Hindlimb muscle (tissue), 1 donor: ENCODE measurements at places on chromosomes 6 and 20.
A peak's percentile ranks its signal among the peaks of the same experiment; 100 is the strongest.

DNA sequence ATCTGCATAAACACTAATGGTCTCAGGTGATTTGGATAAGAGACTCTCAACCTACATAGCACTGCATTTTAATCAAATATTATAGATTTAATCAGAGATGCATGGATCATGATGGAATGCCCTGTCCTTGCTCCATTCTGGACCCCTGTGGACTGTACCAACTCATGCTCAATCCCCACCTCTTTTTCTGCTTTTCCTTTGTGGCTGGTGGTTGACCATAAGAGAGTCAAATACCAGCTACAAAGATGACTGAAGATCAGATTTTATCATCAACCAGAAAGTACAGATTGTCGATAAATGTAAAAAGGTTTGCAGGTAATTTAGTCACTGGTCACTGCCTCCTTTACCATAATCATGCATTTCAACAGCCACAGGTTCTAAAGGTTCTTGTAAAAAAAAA is 116.2 kb downstream of the ME1 start:
- no peak for DNase-seq

- no peak for DNase-seq
Observed at GRCh38 chr6:141552031-141552430, 580.7 kb upstream of the GJE1 start.

- DNase-seq = no peak
Observed at GRCh38 chr6:548517-548916, 108.4 kb downstream of the HUS1B start.

DNA sequence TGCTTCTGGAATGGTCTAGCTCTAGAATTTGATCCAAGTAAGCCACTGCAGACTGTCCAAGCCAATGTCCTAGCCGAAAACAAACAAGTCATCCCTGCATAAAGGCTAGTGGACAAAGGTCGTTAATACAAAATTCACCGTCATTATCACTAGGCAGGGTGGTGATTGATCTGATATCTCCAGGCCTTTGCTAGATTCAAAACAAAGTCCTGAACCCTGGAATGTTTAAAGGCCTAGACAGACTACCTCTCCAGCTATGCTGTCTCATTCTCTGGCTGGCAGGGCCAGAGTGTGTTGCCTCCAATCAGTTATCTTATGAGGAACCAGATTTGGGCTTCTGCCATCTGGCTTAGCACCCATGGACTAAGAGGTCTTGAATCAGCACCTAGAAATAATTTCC is 38.3 kb downstream of the MAP7 start:
- no peak for DNase-seq

DNA sequence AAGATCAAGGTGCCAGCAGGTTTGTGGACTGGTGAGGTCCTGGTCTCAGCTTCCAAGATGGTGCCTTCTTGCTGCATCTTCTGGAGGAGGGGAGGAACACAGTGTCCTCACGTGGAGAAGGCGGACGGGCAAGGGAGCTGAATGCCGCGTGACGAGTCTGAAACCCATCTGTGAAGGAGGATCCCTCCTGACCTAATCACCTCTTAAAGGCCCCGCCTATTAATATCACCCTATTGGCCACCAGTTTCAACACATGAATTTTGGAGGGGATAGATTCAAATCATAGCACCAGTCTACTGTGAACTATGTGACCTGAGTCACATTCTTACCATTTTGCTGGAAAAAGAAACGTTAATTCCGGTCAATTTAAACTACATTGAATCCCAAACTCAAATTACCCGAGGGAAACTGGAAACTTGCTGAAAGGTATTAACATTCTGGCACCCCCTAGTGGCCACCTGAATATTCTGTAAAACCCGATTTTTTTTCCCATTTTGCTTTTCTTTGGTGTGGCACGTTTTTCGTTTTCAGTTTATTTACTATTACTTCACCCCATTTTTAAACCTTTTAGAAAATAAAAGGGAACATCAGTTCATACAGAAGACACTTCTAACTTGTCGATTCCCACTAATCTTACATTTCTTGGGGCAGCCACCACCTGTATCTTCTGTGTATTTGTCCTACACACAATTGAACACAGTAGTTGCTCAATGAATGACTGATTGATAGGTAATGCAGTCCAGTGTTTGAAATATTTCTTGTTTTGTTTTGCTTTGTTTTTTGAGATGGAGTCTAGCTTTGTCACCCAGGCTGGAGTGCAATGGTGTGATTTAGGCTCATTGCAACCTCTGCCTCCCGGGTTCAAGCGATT is 17.9 kb upstream of the CCDC170 start:
- peak; percentile 40 for DNase-seq
